ENCODE measurements at places on chromosomes 16 and 17. TPM values are rescaled to one million over a fixed set of nuclear protein-coding genes. Genes with fewer than 3 reads are reported as not detected.

CD79B gene
- 4.8 TPM for total RNA-seq

NPIPA2 gene
- total RNA-seq = 4.2 TPM

ZNF287 gene
- total RNA-seq = 12.0 TPM

EVPLL gene
- not detected for total RNA-seq

ANKRD40CL gene
- total RNA-seq = not detected

RSKR gene
- total RNA-seq = 5.8 TPM

SHBG gene
- 0.85 TPM for total RNA-seq

CCL7 gene
- not detected for total RNA-seq

TEX14 gene
- total RNA-seq = 0.32 TPM

Data from left cardiac atrium (tissue), 4 donors.